Activated CD8-positive, alpha-beta memory T cell treated with anti-CD3 and anti-CD28 coated beads for 1 hour (primary cell): ENCODE measurements at places on chromosomes 13 and 19.

DNA sequence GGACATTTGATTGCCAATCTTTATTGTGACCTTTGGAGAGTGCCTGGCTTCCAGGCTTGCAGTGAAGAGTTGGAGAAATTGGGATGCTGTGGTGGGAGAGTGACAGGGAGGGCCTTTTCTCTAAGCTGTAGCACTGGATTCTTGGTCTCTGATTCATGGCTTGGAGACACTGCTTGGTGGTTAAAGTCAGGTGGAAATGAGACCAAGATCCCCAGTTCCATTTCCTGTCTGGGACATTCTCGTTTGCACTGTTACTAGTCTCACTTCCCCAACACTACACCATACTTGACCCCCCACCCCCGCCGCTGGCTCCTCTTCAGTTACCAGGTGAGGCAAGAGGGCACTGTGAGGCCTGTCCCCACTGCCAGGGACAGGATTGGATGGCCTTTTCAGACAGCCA, 2.9 kb downstream of the SUPT5H start:
- no peak for DNase-seq

GRCh38 chr13:107864543-107865317, 350.6 kb downstream of the LIG4 start:
- DNase-seq = no peak

GRCh38 chr19:48283908-48284307, 14.0 kb downstream of the ZNF114 start:
- DNase-seq = no peak

GRCh38 chr13:79905018-79905417, 424.1 kb downstream of the NDFIP2 start:
- DNase-seq = no peak

- DNase-seq = no peak
Observed at GRCh38 chr19:814152-815078, 7.3 kb downstream of the PLPPR3 start.

DNA sequence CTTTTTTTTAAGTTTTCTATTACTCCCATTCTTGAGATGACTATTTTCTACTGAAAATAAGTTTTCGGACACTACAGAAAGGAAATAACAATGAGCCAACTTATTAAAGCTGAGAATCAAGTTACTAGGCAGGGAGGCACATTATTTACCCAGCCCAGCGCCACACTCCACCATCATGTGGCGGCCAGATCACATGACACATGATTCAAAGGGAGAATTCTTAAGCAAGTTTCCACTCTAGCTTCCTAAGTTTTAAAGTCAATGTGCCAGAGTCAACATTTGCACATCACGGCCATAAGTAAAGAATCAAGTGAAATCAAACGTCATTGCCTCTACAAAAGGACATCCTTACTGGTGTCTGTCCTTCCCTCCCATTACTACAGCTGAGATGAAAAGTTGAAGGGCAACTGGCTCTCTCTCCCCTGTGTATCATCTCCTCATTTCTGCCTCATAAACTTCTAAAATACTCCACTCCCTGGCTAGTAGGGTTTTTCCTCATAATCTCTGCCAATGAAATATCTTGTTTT, 81.7 kb downstream of the KLF12 start:
- no peak for DNase-seq

- DNase-seq = no peak
Observed at GRCh38 chr13:76635232-76636230, 250.7 kb downstream of the KCTD12 start.

GRCh38 chr19:49142866-49143335, 12.3 kb downstream of the HRC start:
- DNase-seq = no peak

DNA sequence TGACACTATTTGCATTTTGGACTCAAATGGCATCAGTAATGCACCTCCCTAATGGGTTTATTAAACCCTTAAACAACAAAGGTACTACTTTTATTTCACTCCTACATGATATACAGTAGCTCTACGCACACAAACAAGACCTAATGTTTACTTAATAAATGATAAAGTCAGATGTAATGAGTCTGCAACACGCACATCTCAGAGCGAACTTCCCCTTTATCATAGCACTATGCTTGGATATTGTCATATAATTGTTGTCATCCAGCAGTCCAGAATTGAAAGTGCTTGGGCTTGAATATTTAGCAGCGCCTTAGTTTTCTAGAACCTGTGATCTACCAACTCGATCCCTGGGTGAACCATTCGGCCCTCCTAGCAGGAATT, 772 bp downstream of the PARP4 start:
- no peak for DNase-seq

- DNase-seq = no peak
Observed at GRCh38 chr19:12868540-12869112, 12.6 kb downstream of the DNASE2 start.

- no peak for DNase-seq
Observed at GRCh38 chr19:50928831-50929230, 17.6 kb upstream of the KLK4 start.

GRCh38 chr13:73608157-73608516, 526.1 kb downstream of the KLF12 start:
- no peak for DNase-seq

DNA sequence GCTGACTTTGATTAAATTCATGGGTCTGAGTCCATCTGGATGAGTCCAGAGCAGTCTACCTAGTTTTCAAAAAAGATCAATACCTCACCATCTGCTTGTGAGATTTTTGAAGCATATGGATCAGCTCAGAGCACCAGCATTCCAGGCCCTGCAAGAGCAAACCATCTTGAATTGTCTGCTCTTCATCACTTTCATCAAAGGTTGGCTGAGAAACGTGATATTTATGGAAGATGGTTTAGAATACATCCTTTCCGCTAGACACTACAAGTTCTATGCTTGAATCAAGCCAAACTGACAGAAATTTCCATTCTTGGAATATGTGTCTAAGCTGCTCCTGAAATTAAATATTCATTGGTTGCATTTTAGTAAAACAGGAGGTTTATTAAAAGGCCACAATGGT, 190.3 kb downstream of the KCNRG start:
- no peak for DNase-seq

DNA sequence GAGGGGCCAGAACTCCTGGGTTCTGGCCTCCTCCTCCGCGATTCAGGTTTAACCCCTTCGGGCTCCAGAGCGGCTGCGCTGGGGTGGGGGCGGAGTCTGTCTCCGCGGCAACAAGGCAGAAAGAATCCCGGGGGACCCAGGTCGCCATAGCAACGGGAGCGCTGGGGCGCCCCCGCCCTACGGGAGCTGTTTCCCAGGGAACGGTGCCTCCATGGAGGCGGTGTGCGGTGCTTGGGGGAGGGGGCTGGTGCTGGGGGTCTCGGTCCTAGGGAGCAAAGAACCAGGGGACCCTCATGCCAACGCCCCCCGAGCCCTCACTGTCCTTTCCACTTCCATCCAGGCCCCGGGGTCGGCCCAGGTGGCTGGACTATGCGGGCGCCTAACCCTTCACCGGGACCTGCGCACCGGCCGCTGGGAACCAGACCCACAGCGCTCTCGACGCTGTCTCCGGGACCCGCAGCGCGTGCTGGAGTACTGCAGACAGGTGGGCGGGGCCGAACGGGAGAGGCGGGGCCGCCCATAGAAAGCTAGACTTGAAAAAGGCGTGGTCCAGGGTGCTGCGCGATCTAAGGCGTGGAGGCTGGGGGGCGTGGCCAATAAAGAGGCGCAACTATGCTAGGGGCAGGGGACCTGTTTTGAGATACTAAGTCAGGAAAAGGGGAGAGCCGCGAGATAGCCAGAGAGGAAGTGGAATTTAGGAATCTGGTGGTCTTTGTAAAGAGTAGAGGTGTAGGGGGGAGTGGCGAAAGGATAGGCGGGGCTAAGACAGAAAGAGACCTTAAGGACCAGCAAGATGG, 1.2 kb downstream of the APLP1 start:
- peak; percentile 58 for DNase-seq

DNA sequence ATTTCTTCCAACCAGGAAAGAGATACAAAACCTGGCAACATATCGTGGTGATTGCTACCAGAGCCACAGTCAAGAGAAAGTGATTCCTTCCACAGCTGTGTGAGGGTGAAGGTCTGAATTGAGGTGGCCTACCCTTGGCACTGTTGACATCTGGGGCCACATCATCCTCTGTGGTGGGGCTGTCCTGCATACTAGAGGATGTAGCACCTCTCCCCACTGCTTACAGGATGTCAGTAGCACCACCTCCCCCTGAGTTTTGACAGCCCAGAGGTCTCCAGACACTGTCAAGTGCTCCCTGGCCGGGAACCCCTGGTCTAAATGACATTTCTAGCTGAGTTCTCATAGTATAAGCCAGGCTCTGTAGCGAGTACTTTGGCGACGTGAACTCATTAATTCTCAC, 15.5 kb downstream of the PTGER1 start:
- no peak for DNase-seq
